ENCODE measurements at places on chromosomes 7 and 10. TPM values are rescaled to one million over a fixed set of nuclear protein-coding genes. Genes with fewer than 3 reads are reported as not detected.

- H3K36me3 ChIP-seq = no peaks in the 10 kb centered on the region
- no peak overlapping the region for H3K4me3 ChIP-seq
- no peak for DNase-seq
- no peaks in the 10 kb centered on the region for H3K27me3 ChIP-seq
Measured at GRCh38 chr7:101420436-101420835, 57.8 kb downstream of the COL26A1 start.

GRCh38 chr10:102917314-102917961 is 656 bp upstream of the CNNM2 start:
- H3K27me3 ChIP-seq = no peaks in the 10 kb centered on the region
- no peaks in the 10 kb centered on the region for H3K36me3 ChIP-seq
- peak; percentile 84 for DNase-seq
- no peaks in the 10 kb centered on the region for H3K4me1 ChIP-seq
- peak overlapping the region; percentile 45 for H3K4me3 ChIP-seq

DNA sequence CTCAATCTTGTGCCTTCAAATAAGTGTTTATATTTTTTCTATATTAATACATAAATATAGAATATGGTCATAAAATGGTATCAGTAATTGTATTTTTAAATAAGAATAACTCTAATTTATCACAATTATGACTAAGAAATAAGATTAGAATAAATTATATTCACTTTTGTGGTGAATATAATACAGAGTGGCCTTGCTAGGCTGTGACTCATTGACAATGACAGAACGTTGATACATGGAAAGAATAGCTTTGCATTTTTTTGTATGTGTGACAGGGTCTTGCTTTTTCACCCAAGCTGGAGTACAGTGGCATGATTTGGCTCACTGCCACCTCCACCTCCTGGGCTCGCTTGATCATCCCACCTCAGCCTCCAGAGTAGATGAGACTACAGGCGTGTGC is 47.8 kb upstream of the PCLO start:
- DNase-seq = no peak
- no peaks in the 10 kb centered on the region for H3K4me1 ChIP-seq
- H3K4me3 ChIP-seq = no peak overlapping the region
- H3K27ac ChIP-seq = no peak overlapping the region
- no peaks in the 10 kb centered on the region for H3K27me3 ChIP-seq

- DNase-seq = no peak
- no peaks in the 10 kb centered on the region for H3K4me1 ChIP-seq
- no peaks in the 10 kb centered on the region for H3K27me3 ChIP-seq
- H3K36me3 ChIP-seq = no peaks in the 10 kb centered on the region
- no peak overlapping the region for H3K4me3 ChIP-seq
Measured at GRCh38 chr7:36942955-36943354, 218.7 kb upstream of the AOAH start.

- no peak overlapping the region for H3K4me3 ChIP-seq
- H3K36me3 ChIP-seq = no peaks in the 10 kb centered on the region
- no peak overlapping the region for H3K27ac ChIP-seq
- no peaks in the 10 kb centered on the region for H3K27me3 ChIP-seq
- no peaks in the 10 kb centered on the region for H3K4me1 ChIP-seq
Measured at GRCh38 chr7:118003476-118003875, 130.2 kb upstream of the CTTNBP2 start.

DNA sequence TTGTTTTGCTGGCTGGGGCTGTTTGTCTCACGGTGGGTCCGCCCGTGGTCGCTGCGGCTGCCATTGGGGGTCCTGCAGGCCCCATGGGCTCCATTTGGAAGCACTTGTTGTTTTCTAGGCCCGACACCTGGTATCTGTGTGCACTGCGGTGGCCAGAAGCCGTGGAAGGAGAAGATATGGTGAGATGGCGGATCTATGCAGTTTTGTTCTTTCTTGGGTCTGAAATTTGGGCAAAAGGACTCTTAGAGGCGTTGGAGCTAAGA is 109.5 kb upstream of the SHH start:
- H3K36me3 ChIP-seq = no peaks in the 10 kb centered on the region
- DNase-seq = no peak
- H3K27ac ChIP-seq = no peak overlapping the region
- no peaks in the 10 kb centered on the region for H3K4me1 ChIP-seq

- no peaks in the 10 kb centered on the region for H3K27me3 ChIP-seq
- DNase-seq = peak; percentile 92
- no peaks in the 10 kb centered on the region for H3K4me1 ChIP-seq
Measured at GRCh38 chr10:119270762-119271366, 63.5 kb downstream of the GRK5 start.

DNA sequence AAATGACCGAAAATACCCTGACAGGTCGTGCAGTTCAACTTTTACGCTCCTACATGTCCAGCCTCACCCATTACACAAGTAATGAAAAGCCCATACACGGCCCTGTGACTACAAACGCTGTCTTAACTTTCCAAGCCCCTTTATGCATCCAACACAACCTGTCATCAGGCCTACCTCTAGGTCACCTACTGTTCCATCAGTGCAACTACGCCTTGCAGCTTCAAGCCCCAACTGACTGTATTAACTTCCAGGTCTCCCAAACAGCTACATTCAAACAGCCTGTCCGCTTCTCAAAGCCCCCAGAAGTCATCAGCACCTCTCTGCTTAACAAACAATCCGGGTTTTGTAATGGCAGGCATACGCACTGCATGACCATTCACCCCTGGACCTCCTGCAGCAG is 19.2 kb downstream of the ZNF107 start:
- no peak overlapping the region for H3K4me3 ChIP-seq
- H3K27me3 ChIP-seq = no peaks in the 10 kb centered on the region
- H3K4me1 ChIP-seq = no peaks in the 10 kb centered on the region

- no peak overlapping the region for H3K27ac ChIP-seq
- H3K4me3 ChIP-seq = no peak overlapping the region
- H3K4me1 ChIP-seq = no peaks in the 10 kb centered on the region
- H3K27me3 ChIP-seq = no peaks in the 10 kb centered on the region
Measured at GRCh38 chr7:117145333-117145732, 177.5 kb downstream of the WNT2 start.

- no peaks in the 10 kb centered on the region for H3K4me1 ChIP-seq
- no peak overlapping the region for H3K4me3 ChIP-seq
- no peaks in the 10 kb centered on the region for H3K36me3 ChIP-seq
- no peaks in the 10 kb centered on the region for H3K27me3 ChIP-seq
Measured at GRCh38 chr10:10730471-10731043, 287.1 kb upstream of the CELF2 start.

- peak; percentile 67 for DNase-seq
- H3K4me3 ChIP-seq = no peak overlapping the region
- H3K4me1 ChIP-seq = peaks cover 5% of the 10 kb centered on the region
- H3K36me3 ChIP-seq = no peaks in the 10 kb centered on the region
Measured at GRCh38 chr10:3886191-3886590, 101.2 kb upstream of the KLF6 start.

ZNF777 gene
- 7.8 TPM for total RNA-seq

FMC1 gene
- total RNA-seq = 6.9 TPM

SH2D4B gene
- 0.27 TPM for total RNA-seq

SUN3 gene
- total RNA-seq = not detected

COL13A1 gene
- 13.6 TPM for total RNA-seq

BBIP1 gene
- 35.3 TPM for total RNA-seq

DNAJC2 gene
- total RNA-seq = 23.5 TPM
